ENCODE measurements at places on chromosomes 2 and 18.

DNA sequence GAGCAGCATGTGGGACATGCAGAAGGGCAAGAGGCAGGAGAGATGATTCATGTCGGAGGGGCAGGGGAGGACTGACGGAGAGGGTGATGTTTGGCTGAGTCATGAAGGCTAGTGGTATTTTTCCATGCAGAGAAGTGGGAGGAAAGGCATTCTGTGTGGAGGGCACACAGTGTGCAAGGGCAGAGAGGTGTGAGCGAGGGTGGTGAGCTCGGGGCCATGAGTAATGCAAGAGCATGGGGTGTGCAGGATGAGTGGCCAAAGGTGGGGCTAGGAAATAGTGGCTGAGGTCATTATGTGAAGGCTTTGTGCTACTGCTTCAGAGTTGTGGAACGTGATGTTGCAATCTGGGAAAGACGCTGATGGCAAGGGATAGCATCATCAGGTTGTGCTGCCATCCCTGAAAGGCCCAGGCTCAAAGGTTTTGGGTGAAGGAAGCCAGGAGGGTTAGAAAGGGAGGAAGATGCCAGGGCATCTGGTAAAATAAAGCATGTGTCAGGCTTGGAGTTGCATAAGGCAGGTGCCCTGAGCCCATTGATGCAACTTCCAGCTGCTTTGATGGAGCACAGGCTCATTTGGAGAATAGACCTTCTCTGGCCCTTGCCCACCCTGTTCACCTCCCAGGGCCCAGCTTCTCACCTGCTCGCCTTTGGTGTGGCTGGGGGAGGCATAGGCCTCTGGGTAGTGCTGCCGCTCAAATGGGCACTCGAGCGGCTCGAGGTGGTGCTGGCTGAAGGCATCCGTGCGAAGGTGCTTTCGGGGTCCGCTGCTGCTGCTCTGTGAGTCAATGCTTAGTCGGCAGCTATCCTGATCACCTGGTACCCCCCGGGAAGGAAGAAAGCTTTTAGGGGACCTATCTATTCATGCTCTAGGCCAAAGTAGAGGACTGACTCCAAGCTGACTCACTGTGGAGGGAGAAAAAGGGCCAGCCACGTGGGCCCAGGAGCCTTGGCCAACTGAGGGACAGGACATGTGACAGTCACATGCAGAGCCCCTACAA, 37.5 kb downstream of the PAX8 start:
- DNase-seq: no peak

DNA sequence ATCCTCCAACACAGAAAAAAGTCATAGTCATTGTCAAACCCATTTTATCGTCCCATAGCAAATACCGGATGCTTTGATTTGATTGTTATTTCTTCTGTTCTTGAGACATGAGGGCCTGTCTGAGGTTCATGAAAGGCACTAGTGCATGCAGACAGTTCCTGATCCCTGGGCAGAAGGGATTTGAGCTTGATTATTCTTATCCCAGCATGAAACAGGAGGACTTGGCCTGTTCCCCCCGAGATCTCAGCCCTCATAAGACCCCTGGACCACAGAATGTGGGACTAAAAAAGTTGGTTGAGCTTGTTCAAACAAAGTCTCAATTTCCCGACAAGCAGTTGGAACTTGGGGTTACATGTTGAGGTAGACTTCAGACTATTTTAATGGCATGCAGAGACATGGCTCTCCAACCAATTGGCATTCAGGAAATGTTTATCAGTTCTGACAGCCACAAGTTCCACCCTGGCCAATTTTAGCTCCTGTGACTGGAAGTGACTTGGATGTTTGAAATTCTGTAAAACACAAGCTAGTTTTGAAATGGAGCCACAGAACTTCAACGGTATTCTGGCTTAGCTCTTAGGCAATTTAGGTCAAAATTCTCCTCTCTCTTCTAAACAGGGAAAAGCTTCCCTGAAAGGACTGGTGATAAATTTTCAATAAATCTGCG, 366.9 kb upstream of the SLC14A2 start:
- DNase-seq: no peak

DNA sequence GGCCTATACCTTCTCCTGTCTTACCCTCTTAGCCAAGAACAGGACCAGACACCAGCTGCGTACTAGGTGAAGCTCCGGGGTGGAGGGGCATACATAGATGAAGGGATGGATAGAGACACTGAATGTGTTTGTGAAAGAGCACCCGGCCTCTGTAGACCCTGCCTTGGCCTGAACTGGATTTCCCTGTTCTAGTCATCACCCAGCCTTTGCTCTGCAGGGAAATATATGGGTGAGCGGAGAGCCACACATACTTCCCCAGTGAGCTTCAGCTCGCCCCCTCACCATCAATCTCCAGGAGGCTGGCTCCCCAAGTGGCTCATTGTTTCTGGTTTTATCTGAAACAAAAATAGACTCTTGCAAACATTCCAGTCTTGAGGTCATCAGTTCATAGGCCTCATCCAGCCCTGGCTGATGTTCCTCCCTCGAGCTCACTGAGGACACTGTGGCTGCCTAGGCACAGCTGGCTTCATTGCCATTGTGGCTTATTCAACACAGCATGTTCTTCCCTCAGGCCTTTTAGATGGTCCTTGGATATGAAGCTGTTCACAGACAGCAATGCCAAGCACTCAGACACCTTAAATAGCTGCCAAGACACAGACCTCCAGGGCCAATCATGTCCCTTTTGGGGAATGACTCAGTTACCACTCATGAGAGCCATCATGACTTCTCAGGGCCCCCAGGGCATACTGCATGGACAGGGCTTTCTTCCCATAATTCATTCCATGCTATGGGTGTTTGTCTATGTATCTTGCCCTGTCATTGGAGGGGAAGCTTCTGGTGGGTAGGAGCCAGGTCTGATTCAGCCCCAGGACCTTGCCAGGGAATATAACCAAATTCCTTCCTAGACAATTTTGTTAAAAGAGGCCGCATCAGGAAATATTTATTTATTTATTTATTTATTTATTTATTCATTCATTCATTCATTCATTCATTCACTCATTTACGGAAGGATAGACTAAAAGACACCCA, 82.4 kb downstream of the TTC32 start:
- no peak for DNase-seq

DNA sequence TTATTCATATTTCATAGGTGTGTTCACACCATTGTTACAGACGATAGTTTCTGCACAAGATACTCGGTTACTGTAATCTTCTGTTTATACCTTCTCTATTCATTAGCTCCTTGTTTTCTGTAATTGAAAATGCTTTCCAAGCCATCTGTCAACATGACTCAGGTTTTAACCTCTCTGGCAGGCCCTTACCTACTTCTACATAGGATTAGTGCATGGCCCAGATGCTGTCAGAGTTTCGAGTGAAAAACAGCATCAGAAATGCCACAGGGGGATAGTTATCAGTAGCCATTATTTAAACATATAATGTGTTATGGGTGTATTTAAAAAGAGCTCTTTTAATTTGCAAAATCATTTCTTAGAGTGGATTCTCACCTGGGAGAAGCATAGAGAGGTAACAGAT, 596.4 kb downstream of the FBXO15 start:
- no peak for DNase-seq

DNA sequence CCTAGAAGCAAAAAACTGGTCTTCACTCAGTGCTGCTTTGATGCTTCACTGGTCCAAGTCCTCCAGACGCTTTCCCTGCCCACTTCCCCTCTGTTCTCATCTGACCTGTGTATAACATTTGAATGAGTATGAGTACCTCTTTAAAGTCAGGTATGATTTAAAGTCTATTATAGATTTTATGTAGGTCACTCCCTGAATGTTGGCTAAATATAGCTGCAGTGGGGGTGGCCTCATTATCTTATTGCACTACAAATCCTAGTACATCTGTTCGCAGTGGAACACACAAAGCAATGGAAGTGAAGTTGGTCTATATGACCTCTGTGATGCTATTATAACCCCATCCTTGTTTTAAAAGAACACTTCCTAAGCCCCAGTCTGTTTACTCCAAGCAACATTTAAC, 33.2 kb downstream of the ARHGEF33 start:
- no peak for DNase-seq

DNA sequence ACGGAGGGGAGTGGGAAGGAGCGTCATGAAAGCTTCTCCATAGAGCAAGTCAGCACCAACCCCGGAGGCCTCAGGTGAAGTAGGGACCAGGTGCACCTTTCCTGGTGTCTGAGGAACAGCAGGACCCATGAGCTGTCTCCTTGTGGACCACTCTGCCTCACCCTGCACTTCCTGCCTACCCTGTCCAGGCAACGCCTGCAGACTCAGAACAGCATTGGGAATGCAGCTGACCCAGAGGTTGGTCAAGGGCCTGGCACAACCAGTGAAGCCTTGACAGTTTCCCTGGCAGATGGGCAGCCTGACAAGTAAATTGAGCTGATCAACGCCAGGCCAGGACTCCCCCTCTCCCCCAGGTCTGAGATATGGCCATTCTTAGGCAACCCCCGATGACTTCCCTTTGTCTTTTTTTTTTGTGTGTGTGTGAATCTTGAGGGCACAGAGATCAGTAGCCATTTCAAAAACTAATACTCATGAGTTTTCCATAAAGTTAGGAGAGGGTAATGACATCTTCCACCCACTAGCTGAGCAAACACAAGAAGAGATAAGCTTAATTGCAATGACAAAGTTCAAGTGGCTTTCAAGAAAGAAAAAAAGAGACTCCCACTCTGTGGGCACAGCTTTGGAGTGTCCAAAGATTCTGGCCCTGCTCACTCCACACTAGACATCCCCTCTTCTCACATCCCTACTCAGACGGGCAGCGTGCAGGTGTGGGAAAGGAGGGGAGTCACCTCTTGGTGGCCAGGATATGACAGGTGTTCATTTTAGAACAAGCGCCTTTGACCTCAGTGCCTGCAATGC, 3.5 kb upstream of the FABP1 start:
- no peak for DNase-seq

GRCh38 chr18:22093731-22094357, 75.5 kb upstream of the GATA6 start:
- no peak for DNase-seq

- DNase-seq: no peak
Measured at GRCh38 chr18:30987467-30988241, 54.9 kb downstream of the DSC3 start.

- DNase-seq: no peak
Measured at GRCh38 chr2:45180779-45181178, 171.5 kb upstream of the SIX2 start.

DNA sequence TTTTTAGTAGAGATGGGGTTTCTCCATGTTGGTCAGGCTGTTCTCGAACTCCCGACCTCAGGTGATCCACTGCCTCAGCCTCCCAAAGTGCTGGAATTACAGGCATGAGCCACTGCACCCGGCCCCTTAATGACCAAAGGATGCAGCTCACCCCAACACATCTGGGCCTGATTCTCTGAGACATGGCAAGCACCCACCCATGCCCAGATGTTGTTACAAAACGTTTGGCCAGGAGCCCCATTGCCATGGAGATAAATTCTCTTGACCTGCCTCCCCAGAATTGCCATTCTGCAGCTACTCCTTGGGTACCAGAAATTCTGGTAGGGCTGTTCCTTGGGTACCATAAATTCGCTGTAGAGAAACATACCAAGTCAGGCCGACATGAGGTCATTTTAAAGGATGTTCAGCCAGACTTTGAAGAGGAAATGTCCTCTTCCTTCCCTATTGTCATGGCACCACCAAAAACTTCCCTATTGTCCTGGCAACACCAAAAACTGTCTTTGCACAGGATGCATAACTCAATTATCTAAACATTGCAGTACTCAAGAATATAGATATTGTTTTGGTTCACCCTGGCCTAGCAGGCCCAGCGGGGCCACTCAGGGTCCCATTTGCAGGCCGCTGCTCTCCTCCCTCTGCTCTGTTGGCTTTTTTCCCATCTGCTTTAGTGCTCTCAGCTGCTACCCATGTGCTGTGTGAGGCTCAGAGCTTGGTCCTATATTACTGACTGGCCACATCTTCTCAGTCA, 160.9 kb upstream of the TTC39C start:
- no peak for DNase-seq

DNA sequence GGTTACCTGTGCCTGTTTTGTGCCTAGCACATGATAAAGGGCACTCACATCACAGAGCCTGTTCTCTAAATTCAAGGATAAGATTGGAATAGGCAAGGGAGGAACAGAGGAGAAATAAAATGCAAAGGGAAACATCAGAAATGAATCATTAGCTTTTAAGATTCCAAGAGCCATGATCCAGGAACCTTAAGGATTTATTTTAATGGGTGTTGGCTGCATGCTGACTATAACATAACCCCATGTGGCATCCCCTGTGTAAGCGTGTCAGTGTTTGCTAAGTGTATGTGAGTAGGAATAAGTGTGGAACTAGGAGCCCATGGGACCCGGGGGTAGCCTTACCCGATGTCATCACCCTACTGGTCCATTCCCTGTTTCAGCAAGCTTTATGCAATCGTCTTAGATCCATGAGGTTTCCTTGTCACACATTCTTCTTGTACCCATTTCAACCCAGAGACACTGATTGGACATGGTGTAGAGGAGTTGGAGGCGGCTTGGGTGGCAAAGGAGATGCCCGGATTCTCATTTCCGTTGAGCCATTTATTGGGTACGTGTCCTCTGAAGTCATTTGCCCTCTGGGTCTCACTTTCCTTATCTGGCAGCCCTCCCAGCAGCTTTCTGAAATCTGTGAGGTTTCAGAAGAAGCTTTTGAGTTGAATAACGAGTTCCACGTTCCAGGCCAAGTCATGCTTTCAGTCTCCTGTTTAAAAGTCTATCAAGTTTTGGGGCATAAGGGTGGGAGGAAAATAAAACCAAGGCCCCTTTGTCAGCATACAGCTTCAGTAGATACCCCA, 117.0 kb downstream of the MGAT5 start:
- DNase-seq: no peak

GRCh38 chr18:7941533-7941932, 374.4 kb downstream of the PTPRM start:
- no peak for DNase-seq

DNA sequence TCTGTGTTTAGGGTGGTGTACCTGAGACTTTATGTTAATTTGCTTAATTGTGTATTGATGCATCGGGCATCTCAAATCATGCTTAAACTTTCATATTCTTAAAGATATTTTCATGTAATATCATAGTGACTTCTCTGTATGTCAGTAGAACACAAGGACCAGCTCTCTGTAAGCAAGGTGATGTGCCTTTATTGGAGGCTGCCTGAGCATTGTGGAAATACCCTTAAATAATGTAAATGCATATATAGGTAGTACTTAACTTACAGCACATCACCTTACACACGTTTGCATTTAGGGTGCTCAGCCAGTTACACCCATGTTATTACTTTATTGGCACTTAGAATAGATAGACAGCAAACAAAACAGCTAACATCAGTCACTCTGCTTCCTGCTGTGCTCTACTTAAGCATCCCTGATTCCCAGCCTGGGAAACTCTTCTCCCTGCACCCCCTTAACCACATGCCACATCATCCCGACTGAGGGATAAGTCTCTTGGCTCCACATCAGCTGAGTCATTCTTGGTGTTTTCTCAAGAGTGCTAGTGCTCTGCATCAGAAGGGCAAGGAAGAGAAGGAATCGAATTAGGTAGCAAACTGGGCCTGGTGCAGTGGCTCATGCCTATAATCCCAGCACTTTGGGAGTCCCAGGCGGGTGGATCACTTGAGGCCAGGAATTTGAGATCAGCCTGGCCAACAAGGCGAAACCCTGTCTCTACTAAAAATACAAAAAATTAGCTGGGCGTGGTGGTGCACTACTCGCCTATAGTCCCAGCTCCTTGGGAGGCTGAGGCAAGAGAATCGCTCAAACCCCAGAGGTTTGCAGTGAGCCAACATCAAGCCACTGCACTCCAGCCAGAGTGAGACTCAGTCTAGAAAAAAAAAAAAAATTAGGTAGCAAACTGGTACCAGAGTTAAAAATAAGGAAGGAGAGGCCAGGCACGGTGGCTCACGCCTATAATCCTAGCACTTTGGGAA, 108.7 kb downstream of the MAP3K20 start:
- DNase-seq: no peak
